ENCODE measurements at places on chromosomes 2 and 18.

DNA sequence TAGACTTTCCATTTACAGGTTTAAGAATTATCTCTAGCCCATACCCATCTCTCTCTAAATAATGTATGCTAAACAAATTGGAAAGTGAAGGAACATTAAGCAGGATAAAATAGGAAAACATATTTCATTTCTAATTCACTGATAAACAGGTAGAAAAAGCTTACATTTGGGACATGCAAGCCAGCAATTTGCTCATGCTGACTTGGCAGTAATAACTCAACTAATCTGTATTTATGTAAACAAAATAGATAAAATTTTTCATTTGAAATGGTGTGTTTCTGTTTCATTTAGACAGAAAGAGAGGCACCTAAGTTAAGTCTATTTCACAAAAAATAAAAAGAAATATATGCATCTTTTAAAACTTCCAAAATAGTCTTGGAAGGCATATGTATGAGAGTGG, 877.3 kb upstream of the LRRTM1 start:
- DNase-seq, result no peak

- no peak for DNase-seq
Observed at GRCh38 chr2:239611222-239611795, 210.5 kb upstream of the HDAC4 start.

- no peak for DNase-seq
Observed at GRCh38 chr2:230661072-230661957, 51.3 kb upstream of the CAB39 start.

DNA sequence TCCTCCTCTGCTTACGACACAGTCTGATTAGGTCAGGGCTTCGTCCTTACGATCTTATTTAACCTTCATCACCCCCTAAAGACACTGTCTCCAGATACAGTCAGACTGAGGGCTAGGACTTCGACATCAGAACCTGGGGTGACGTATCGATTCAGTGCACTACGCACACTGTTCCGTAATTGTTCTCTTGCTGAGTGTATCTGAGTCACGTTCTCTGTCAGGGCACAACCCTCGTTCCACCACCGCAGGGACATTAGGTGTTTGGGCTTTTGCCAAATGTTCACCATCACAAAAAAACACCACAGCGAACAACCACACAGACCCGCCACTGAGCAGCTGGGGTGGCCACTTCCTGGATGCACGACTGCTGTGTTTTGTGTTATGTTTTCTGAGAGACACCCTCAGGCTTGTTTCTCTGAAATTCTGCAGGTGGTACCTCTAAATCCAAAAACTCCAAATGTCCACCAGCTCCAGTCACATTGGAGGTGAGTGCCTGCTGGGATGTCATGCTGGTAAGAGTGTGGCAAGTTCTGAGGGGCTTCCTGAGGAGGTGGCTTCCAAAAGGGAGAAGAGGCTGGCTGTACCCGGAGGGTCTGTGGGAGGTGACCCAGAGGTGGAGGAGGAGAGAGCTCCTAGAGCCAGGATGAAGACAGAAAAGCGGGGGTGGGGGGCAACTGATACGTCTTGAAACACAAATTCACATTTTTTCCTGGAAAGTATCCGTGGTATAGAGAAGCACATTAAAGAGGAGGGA, 66.6 kb downstream of the ADNP2 start:
- DNase-seq, result no peak

DNA sequence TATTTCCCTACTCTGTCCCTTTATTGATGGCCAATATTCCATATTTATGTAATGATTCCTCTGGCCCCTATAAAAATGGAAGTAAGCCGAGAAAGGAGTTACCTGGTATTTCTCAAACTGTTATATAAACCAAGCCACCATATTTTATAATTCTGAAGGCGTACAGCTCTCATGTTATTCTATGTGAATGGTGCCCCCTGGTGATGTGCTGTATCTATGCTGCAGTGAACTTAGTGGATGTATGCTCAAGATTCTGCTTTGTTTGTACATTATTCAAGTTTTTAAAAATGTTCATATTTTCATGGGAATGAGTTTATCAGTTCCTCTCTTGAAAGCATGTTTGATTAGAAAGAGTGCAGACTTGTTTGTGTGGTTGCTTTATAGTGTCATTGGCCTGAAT, 194.5 kb upstream of the LRRTM1 start:
- DNase-seq, result peak; percentile 26

GRCh38 chr2:102258386-102259074, 52.8 kb upstream of the IL1RL1 start:
- no peak for DNase-seq

GRCh38 chr2:109374548-109375130, 239.1 kb downstream of the SEPTIN10 start:
- DNase-seq, result peak; percentile 20

DNA sequence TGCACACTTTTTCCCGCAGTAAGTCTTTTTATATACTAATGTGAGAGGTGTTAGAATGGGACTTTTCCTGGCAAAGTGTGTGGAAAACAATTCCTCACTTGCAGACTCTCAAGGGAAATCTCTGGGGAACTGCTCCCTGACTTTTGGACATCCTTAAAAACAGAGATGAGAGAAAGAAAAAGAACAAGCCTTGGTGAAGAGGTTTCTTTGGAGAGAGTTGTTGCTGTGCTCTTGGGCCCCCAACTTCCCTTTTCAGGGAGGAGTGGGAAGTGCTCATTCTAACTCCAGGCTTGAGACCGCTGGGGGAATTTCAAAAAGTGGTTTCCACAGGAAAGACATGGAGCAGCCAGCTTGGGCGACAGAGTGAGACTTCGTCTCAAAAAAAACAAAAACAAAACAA, 142.6 kb upstream of the SPRED2 start:
- DNase-seq, result no peak

DNA sequence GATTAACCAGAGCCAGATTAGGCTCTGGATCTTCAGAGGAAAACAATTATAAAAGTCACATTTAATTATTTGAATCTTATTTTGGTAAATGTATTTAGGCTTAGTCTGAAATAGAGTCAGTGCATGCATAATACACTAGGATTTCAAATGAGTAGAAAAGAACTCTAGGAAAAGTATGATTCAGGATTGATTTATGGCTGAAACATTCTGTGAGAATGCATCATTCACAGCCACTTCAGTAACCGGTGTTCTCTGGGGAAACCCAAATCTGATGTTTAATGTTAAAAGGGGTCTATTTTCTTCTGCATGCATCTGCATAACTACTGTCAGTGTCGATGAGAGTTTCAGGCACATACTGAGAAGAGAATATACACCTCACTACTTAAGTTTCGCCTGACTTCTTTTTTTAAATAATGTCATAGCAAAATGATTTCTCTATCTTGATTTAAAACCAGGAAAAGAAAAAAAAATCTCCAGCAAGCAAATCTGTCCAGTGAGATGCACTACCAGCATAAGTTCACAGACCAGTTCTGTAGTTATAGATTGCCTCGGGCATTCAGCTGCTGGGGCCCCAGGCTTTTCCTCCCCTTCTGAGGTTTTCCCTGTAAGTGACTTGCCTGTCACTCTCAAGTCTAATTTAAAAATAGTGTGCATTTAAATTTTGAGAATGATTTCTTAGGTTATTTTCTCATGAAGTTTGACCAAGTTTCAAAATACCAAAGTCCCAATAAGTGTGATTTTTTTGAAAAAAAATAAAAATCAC, 501.5 kb downstream of the NR4A2 start:
- DNase-seq, result no peak

DNA sequence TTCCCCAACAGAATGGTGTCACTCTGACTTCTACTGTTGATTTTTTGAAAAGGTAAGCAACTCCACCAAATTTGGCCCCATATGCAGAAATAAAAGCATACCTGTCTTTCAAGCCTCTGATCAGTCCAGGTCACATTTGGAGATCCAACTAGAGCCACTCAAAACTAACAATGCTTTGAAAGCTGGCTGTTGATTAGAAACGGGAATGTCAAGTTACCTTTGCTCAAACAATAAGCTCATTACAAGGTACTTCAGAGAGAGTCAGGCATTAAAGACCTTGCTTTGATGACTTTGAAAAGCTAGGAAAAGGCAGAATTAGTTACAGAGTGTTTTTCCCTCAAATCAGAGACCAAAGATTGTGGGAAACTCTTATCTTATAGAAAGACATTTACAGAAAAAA, 4.8 kb upstream of the IHH start:
- no peak for DNase-seq

DNA sequence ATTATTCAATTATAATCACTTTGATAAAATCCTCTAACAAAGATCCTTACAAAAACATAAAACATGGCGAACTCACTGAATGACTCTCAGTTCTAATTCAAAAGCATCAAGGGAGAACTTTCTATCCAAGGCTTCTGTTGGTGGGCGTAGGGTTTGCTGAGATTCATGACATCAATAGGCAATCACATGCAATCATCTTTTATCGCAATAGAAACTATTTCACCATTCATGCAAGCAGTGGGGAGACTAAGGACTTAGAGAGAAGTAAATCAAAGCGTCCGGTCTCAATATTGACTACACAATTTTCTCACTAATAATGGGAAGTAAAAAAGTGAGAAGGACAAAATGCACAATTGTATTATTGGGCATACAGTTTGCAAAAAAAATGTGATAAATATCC, 168.7 kb downstream of the SCG2 start:
- DNase-seq, result no peak

GRCh38 chr2:121059651-121060649, 225.1 kb downstream of the TFCP2L1 start:
- DNase-seq, result no peak

DNA sequence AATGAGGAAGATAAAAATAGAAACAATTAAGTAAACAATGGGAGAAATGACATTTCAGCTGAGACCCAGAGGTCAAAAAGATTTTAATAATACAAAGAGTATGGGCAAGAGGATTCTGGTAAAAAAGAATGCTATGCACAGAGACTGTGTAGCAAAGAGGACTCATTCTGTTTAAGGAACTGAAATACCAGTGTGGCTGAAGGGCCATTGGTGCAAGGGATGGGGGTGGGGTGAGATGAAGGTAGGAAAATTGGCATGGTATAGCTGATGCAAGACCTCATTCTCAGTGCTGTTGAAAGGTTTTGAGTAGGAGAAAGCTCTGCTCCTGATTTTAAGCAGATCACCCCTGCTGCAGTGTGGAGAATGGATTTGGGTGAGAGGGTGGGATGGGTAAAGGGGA, 10.8 kb downstream of the GALNT1 start:
- no peak for DNase-seq

GRCh38 chr18:35041815-35042387, 688 bp downstream of the MAPRE2 start:
- DNase-seq, result no peak

DNA sequence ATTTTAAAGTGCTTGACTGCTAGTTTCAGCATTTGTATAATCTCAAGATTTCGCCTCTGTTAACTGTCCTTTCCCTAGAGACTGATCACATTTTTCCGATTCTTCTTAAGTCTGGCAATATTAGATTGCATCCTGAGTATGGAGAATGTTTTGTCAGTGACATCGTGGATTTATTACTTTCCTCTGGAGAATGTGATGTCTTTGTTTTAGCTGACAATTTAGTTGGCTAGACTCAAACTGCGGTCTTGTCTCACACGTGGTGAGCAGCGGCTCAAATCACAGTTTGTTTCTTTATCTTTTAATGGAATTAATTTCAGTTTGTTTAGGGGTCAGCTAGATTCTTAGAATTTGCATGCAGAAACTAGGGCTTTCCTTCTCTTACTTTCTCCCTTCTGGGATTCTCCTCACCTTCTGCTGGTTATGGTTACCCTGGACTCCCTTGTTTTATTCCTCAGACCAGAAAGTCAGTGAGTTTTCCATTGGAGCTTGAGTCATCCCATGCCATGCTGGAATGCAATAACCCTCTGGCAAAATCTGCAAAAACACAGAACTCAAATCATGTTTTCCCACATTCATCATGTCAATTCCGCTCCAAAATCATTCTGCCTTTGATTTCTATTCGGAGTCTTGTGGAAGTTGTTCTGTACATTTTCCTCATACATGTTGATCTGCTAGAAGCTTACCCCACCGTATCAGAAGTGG, 327.2 kb upstream of the TRIB2 start:
- DNase-seq, result no peak

GRCh38 chr2:36748166-36748565, 51.7 kb downstream of the VIT start:
- no peak for DNase-seq

DNA sequence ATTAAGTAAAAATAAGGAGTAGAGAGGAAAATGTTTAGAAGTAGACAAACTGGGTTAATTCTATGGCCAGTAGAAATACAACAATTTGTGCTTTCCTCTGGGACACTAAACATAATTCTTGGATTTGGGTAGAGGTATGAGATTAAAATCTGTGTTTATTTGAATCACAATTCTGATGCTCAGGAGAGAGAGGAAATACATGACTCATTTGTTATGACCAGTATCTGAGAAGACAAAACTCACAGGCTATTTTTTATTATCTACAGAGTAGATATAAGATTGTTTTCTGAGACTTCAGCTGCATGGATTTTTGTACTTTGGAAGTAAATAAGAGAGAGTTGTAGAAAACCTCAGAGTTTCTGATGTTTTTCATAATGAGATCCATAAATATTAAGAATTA, 315.7 kb upstream of the CWC22 start:
- DNase-seq, result no peak

DNA sequence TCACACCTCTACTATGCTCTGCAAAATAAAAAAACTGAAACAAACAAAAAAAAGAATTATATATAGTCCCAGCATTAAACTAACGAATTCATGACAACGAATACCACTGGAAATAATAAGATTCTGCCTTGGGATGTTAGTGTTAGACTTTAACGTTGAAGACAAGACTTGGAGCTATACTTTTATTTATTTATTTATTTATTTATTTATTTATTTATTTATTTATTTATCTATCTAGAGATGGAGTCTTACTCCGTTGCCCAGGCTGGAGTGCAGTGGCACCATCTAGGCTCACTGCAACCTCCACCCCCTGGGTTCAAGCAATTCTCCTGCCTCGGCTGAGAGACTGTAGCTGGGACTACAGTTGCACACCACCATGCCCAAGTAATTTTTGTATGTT, 27.2 kb upstream of the PAPOLG start:
- DNase-seq, result no peak

- no peak for DNase-seq
Observed at GRCh38 chr2:69604836-69605235, 38.7 kb downstream of the AAK1 start.

DNA sequence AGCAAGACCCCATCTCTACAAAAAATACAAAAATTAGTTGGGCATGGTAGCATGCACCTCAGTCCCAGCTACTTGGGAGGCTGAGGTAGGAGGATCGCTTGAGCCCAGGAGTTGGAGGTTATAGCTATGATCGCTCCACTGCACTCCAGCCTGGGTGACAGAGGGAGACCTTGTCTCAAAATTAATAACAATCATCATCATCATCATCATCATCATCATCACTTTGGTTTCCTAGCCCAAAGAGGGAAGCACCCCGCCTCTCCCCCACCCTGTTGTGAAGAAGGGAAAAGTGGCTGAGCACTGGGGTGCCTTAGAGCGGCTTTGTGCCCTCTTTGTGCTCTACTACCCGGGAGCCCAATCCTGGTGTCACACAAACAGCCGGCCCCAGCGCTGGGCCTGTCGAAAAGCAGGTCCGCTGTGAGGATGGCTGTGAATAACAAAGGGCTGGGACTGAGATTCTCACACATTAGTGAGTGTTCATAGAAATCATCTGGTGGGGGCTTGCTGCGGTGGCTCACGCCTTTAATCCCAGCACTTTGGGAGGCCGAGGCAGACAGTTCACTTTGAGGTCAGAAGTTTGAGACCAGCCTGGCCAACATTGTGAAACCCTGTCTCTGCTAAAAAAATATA, 42.6 kb upstream of the ASXL2 start:
- no peak for DNase-seq
